ENCODE measurements at places on chromosomes 7 and 10.

DNA sequence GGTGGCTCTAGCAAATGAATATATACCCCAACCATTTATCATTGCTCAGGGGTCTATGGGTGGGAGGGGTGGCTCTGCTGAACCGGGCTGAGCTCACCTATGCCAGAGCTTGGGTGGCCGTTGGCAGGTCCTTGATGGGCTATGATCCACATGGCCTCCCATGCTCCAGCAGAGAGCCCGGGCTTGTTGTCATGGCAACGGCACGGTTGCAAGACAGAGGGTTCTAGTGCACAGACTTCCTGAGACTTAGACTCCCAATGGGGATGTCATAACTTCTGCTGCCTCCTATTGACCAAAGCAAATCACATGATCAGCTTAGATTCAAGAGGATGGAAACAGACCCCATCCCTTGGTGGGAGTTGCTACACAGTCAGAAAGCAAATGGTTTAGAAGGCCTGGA lies 36.4 kb upstream of the CARD11 start:
- no peak for DNase-seq

GRCh38 chr10:89206402-89207180 lies 526 bp downstream of the CH25H start:
- no peak for DNase-seq

DNA sequence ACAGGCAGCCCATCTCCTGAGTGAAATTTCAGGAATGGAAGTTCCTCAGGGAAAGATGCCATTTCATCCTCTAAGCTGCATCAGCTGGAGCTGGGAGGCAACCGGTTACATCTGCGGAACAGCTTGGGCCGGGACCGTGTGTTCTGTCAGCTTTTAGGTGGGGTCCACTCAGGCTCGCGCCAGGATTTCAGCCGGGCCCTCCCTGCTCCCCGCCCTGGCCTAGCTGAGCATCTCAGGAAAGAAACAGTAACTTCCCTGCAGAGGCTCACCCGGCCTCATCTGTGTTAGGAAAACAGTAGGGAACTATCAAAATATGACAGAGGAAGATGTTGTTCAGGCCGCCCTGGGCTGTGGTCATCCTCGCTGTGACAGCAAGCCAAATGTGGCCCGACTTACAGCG lies 110.4 kb downstream of the TRIL start:
- no peak for DNase-seq

- no peak for DNase-seq
Measured at GRCh38 chr7:79293655-79294142, 159.8 kb downstream of the MAGI2 start.

DNA sequence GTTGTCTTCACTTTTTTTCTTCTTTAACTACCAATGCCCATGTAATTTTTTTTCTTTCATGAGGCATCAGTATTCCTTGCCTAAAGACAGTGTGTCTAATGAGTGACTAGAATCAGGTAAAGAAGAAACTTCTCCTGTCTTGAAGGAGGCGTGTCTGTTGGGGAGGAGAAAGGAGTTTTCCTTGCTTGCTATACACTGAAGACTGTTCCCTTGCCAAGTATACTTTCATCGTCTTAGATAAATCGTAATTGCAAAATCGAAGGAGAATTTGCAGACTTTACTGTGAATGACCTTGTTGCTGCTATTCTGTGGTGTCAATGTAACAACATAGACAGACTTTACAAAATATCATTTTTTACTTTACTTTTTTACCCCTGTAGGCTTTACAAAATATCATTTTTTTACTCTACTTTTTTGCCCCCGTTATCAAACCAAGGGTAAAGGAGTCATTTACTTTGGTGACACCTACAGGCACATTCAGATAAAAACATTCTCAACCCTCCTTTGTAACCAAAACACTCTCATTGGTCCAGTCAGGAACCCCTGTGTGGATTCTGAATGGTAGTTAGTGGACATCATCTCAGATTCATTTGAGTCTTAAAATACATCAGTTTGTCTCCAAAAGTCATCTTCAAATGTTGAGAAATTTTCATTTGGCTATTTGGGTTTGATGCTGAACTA lies 232.4 kb downstream of the AHR start:
- peak; percentile 72 for DNase-seq

DNA sequence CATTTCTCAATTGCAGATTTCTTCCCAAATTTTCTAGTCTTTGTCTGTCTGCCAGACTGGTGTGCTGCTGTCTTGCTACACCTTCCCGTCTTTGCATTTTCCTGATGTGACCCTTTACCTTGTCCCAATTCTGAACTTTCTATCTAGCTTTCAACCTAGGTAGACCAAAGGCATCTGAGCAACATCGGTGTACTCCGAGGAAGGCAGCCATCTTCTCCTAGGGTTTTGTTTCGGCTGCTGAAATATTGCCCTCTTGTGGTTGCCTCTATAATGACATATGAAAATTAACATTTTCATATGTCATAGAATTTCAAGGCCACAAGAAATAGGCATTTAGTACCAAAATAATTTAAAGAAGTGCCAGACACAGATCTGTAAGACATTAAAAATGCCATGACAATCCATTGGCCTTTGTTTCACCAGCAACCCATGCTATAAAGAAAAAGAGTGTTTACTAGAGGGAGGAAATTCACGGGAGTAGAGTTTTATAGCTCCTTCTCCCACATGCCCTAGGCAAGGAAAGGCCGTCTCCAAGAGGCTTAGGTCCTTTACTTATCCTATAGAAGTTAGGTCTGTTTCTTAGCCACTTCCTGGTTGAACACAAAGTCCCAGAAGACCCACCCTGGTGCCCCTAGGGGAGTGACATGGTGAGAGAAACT lies 23.4 kb downstream of the OR9A2 start:
- peak; percentile 59 for DNase-seq

DNA sequence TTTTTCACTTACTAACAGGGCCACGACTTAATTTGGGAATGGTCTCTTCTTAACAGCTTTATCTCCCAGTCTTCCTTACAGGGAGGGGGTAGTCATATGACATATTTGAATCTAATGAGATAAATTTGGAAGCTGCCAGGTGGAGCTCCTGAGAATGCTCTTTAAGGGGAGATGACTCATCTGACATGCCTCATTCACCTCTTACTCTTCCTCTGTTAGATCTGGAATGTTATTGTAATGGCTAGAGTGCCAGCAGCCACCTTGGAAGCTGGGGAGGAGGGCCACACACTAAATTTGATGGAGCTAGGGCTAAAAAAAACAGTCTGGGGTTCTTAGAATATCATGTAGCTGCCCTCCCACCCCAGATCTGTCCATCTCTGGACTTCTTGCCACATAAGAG lies 22.7 kb downstream of the HECW1 start:
- no peak for DNase-seq

All from ACHN (cell line).